ENCODE measurements at places on chromosomes 1 and 21.
A peak's percentile ranks its signal among the peaks of the same experiment; 100 is the strongest.

DNA sequence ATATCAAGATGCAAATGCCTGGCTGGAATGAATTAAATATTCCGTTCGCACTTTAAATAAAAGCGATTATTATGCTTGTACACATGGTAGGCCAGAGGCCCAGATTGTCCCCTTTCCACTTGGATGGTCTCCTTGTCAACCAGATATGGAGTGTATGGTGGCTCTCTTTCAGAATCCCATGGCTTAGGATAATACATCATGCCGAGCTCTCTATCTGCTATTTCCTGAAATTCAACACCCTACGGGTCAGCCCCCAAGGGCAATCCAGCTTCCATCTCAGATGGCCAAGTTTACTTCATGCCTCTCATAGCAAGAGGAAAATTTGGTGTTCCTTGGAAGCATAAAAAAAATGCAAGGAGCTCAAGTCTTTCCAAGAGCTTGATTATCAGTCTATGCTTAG lies 25.4 kb upstream of the FMO1 start:
- peak; percentile 50 for DNase-seq

- no peak for DNase-seq
Observed at GRCh38 chr1:39106801-39107327, 80.7 kb downstream of the NDUFS5 start.

DNA sequence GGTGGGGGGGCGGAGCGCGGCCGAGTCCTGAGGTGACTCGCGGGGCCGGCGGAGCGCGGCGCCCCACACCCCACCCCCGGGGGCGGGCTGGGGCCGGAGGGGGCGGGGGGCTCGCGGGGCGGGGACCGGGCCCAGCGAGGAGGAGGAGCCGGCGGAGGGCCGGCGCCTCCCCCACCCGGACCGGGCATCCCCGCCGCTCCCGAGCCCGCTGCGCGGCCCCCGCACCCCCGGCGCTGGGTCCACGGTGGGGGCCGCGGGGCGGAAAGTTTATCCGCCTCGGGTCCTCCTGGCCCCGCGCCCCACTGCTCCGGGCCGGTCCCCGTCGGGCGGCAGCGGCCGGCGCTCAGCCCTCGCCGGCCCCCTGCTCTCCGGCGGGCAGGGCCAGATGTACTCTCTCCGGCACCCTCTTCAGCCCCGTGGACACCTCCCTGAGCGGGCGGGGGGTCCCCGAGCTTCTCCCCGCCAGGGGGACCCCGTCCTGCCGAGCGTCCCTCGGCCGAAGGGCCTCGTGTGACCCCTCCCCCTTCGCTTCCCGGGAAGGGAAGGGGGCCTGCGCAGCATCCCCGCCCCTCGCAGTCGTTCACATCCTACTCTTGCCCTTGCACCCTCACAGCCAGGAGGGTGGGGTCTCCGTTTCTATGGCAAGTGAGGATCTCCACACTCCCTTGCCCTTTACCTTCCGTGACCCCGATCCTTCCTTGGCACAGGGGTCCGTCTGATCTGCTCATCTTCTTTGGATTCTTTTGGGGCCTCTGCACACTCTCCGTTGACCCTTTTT lies 663 bp downstream of the CAMTA1 start:
- peak; percentile 43 for DNase-seq

- no peak for DNase-seq
Observed at GRCh38 chr1:6243053-6243834, 735 bp upstream of the HES3 start.

GRCh38 chr1:201786824-201787223 lies 42.1 kb upstream of the IPO9 start:
- DNase-seq = no peak

DNA sequence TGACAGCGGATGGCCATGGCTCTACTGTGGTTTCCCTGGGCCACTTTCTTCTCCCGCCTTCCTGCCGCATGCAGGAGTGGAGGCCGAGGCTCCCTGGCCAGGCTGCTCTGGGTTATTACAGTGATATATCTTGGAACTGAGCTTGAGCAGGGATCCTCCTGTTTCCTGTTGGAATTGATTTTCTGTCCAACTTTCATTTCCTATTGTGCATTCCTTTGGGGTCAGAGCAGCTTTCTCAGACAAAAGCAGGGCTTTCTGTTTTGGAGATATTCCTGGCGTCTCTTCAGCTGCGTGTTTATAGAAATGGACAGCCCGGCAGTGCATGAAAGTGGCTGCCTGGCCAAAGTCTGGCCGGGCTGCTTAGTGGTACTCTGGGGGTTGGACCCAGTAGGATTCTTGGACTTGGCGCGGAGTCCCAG lies 146.4 kb downstream of the KIF26B start:
- no peak for DNase-seq

DNA sequence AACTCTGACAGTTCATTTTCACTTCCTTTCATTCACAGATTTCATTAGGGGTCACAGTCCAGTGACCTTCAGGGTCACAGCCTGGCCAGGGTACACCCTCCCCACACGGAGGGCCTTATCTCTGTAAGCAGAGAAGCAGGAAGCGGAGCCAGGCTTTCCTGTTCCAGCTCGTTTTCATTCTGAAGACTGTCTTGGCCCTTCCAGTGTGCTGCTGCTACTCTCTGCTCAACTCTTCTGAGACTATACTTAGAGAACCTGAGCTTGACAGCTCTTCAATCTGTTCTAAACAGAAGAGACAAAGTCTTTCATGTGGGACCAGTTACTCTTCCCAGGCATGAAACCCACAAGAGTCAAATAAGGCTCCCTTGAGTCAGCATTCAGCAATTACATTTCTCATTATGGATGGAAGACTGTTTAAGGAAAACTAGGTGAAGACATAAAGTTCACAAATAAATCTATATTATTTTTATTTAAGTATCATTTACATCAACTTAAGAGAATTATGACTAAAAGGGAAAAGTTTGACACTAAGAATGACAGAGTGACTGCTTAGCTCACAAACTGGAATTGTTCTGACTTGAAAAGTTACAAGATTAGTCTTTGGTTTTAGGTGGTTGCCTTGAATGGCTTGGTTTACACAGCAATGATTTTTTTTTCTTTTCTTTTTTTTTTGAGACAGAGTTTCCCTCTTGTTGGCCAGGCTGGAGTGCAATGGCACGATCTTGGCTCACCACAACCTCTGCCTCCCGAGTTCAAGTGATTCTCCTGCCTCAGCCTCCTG lies 4.8 kb upstream of the TDRD10 start:
- DNase-seq = no peak

- DNase-seq = no peak
Observed at GRCh38 chr1:7344299-7344698, 426.8 kb upstream of the VAMP3 start.

- DNase-seq = no peak
Observed at GRCh38 chr1:41530411-41530810, 45.9 kb upstream of the EDN2 start.

GRCh38 chr1:90198616-90199332 lies 203.9 kb downstream of the ZNF326 start:
- DNase-seq = no peak

DNA sequence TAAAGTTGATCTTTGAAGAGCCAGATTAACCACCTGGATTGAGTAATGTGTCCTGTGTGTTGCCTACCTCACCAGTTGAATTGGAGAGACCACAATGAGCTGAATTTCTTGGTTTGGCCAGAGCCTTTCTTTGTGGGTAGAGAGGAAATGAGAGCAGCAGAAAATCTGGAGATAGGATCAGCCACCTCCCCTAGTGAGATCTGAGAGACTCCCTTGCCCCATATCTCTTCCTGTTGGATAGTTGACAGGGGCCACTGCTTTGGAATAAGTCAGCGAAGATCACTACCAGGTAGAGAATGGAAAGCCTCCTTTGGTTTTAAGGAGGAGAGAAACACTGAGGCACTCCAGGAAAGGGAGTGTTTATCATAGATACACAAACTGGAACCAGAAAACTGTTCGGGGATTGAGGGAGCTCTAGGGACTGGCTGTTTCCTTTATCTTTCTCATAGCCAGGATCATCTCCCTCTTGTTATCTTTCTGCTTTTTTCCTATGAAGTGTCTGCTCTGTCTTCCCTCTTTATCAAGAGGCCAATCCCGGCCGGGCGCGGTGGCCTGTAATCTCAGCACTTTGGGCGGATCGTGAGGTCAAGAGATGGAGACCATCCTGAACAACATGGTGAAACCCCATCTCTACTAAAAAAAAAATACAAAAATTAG lies 21.3 kb upstream of the ZNF326 start:
- no peak for DNase-seq

GRCh38 chr1:75074831-75075395 lies 59.3 kb upstream of the LHX8 start:
- no peak for DNase-seq

GRCh38 chr1:81270051-81270450 lies 530.7 kb upstream of the ADGRL2 start:
- no peak for DNase-seq

DNA sequence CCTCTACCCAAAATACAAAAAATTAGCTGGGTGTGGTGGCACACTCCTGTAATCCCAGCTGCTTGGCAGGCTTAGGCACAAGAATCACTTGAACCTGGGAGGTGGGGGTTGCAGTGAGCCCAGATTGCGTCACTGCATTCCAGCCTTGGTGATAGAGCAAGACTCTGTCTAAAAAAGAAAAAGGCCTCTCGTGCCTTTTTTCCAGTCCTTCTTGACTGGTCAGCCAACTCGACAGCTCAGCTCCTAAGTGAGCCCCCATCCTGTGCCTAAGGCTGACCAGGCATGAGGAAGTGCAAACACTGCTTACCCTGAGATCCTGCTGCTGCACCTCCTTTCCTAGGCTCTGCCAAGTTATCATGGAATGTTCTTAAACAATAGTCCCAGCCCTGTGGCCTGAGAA lies 10.1 kb upstream of the PROK1 start:
- DNase-seq = no peak

DNA sequence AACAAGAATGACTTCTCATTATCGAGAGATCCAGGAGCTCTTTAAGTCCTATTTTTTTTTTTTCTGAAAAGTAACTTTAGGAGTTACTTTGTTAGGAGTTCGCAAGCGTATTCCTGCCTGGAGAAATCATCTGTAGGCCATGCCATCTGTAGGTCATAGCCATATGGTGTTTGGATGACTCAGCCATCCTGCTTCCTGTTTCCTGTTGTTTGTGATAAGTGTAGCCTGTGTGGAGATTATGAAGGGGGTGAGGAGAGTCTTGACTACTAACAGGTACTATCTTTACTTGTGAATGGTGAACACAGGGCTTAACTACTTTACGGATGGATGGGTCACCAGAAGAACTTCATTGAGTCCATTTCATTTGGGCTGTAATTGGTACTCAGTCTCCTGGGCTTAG lies 327.2 kb downstream of the PTPRU start:
- no peak for DNase-seq

GRCh38 chr1:85134583-85135391 lies 66.0 kb downstream of the SYDE2 start:
- DNase-seq = peak; percentile 43

GRCh38 chr1:248625971-248626370 lies 8.9 kb downstream of the OR2T11 start:
- no peak for DNase-seq

GRCh38 chr1:206663832-206664652 lies 20.7 kb upstream of the MAPKAPK2 start:
- DNase-seq = peak; percentile 54

DNA sequence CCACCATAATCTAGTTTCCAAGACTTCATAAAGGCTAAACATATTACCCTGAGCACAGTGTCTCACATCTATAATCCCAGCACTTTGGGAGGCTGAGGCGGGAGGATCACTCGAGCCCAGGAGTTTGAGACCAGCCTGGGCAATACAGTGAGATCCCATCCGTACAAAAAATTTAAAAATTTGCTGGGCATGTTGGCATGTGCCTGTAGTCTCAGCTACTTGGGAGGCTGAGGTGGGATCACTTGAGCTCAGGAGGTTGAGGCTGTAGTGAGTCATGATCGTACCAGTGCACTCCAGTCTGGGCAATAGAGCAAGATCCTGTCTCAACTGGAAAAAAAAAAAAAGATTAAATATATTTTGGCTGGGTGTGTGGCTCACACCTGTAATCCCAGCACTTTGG lies 90.1 kb downstream of the PTPN14 start:
- no peak for DNase-seq

- DNase-seq = no peak
Observed at GRCh38 chr1:25615172-25615541, 1.4 kb upstream of the MAN1C1 start.

DNA sequence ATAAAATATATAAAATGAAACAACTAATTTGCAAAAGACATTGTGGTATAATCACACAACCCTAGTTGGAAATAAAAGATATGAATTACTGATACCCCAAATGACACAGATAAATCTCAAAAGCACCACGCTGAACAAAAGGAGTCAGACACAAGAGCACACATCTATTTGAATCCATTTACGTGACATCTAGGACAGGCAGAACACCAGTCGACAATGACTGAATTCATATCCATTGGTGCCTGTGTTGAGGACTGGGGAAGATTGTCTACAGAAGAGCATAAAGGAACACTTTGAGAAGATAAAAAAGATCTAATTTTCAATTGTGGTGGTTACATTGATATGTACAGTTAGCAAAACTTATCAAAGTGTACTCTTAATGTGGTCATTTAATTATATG lies 874.1 kb downstream of the LTN1 start:
- DNase-seq = no peak

DNA sequence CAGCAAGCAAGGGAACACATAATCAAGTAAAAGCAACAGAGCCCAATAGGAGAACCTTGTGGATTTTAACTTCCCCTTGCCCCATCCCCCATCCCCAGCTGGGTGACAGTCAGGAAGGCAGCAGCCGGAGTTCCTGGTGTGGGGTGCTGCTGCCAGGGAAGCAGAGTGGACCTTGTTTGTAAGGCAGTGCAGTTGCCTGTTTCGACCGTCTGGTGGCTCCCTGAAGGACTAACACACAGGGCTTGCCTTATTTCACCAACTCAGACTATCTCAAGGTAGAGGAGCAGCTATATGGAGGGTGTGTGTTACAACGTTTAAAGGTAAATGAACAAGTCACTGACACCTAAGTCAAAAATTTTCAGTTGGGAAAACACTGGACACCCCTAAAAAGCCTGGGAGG lies 6.6 kb downstream of the KRTAP10-8 start:
- DNase-seq = no peak

DNA sequence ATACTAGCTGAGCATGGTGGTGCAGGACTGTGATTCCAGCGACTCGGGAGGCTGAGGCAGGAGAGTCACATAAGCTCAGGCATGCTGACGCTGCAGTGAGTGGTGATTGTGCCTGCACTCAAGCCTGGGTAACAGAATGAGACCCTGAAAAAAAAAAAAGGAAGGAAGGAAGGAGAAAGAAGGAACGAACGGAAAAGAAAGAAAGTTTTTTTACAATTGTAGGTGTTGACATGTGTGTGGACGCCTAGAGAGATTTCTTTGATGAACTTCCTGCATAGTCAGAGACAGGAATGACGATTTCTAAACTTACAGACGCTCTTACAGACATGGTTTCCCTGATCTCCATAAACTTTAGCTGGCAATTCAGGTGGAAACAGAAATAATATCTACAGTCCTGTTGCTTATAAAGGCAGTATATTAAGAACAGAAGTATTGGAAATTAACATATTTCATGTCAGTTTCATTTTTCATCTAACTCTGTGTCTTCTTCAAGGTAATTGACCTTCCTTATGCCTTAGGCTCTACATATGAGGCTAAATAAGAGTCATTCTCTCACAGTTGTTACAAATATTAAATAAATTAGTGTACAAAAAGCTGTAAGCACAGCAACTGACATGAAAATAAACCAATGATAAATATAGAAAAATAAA lies 4.1 kb downstream of the SAMSN1 start:
- no peak for DNase-seq

Data from fibroblast of skin of back (primary cell).